ENCODE measurements at places on chromosomes 5 and 9. TPM values are rescaled to one million over a fixed set of nuclear protein-coding genes. Genes with fewer than 3 reads are reported as not detected.

Gene CRB2
- total RNA-seq = not detected

Gene EFNA5
- not detected for total RNA-seq

Gene ZNF618
- 0.24 TPM for total RNA-seq

Gene SLC36A2
- not detected for total RNA-seq

Gene SLC45A2
- total RNA-seq = not detected

Gene FOXD4
- not detected for total RNA-seq

Gene HTR1A
- total RNA-seq = not detected

Gene SCAI
- 12.3 TPM for total RNA-seq

Gene CDX1
- total RNA-seq = not detected

Gene PIP5K1B
- 0.63 TPM for total RNA-seq

Gene CCDC192
- not detected for total RNA-seq

Gene TARS1
- 146 TPM for total RNA-seq

Gene BAAT
- total RNA-seq = not detected

Gene GRXCR2
- total RNA-seq = not detected

Gene NREP
- 20.6 TPM for total RNA-seq

Gene MELK
- total RNA-seq = 39.5 TPM

Gene PCDHA9
- not detected for total RNA-seq
